Kidney (tissue), 22 donors: ENCODE measurements at places on chromosomes 5 and 9.

DNA sequence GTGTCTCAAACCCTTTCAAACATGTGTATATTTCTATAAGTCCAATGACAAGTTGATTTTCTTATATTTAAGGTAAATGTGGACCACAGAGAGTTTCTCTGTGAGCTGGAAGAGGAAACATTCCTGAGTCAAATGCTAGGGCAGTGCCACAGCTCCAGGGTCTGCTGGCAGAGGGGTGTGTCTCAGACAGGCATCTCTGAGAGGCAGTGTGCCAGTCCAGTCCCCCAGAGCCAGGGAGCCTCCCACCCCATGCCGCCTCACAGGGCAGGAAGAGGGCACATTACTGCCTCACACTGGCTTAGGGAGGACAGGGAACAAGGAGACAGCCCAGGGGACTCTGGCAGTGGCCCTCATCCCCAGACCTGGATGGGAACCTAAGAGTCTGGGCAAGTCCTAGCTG lies 120.2 kb downstream of the TENT4A start:
- DNase-seq: no peak

- no peak for DNase-seq
Measured at GRCh38 chr5:34865091-34865490, 26.1 kb downstream of the TTC23L start.

DNA sequence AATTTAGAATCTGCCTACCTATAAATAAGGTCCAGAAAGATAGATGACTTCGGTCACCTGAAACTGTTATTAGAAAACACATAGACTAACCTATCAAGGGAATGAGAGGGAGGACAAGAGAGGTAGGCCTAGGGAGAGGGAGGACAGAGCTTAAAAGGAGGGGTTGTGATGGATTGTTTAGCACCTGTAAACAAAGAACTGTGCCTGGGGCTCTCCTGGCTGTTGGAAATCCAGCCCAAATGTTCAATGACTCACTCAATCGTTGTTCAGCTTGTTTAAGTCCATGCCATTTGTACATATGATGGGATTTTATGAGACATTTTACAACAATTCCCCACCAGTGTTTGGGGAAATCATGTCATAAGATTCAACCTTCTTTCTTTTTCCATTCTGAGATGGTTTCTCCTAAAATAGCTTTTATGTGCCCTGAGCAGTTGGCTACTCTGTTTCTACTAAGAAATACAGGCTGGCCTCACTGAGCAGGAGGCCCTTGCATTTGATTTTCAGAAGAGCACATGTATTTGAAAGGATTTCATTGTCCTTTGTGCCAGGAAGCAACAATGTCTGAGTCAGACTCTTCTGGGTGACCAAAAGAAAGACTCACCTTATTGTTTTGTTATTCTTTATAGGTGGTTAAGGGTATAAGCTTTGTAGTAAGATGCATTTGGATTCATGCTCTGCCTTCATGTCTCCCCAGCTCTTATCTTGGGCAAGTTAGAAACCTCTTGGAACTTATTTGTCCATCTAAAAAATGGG lies 48.2 kb upstream of the GPR151 start:
- DNase-seq: no peak

DNA sequence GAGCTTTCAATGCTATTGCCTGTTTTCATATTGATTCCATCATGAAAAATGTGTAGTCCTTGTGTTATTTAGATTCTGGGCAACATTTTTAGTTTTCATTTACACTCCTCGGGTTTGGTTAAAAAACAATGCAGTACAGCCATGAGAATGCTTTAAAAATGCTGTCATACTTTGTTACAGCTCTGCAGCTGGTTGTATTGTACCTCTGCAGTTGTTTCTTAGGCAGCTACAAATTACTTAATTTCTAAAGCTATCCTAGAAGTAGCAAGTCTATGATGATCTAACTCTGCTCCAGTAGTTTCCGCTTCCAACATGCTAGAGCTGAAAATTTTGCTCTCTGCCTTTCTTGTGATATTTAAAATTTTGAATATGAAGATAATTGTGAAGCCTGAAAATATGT lies 20.2 kb downstream of the SNX18 start:
- no peak for DNase-seq
